ENCODE measurements at places on chromosomes 12 and 14.

DNA sequence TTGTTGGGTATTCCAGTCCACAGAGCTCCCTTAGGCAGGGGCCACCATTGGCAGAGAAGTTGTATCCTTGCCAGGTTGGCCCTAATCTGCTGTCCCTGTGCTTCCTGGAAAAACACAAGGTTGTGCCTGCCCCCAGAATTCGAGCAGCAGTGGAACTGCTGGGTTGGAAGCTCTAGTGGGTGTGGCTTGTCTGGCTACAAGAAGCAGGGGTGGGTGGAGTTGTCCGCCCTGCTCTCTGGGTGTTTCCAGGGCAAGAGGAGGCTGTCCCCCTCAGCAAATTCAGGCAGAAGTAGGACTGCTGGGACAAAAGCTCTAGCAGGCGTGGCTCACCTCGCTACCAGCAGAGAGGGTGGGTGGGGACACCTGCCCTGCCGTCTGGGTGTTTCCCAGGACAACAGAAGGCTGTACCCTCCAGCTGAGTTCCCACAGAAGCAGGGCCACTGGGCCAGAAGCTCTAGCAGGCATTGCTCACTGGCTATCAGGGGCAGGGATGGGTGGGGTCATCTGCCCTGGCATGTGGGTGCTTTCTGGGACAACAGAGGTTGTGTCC is 72.8 kb upstream of the NPAS3 start:
- no peak for DNase-seq

- no peak for DNase-seq
These were observed 38.0 kb downstream of the RIMBP2 start for GRCh38 chr12:130677957-130678558.

GRCh38 chr12:122872815-122873361 is 23.0 kb downstream of the VPS37B start:
- DNase-seq = no peak

GRCh38 chr12:107134558-107134957 is 41.2 kb upstream of the CRY1 start:
- no peak for DNase-seq

- DNase-seq = no peak
These were observed 652 bp upstream of the SELPLG start for GRCh38 chr12:108634341-108634751.

DNA sequence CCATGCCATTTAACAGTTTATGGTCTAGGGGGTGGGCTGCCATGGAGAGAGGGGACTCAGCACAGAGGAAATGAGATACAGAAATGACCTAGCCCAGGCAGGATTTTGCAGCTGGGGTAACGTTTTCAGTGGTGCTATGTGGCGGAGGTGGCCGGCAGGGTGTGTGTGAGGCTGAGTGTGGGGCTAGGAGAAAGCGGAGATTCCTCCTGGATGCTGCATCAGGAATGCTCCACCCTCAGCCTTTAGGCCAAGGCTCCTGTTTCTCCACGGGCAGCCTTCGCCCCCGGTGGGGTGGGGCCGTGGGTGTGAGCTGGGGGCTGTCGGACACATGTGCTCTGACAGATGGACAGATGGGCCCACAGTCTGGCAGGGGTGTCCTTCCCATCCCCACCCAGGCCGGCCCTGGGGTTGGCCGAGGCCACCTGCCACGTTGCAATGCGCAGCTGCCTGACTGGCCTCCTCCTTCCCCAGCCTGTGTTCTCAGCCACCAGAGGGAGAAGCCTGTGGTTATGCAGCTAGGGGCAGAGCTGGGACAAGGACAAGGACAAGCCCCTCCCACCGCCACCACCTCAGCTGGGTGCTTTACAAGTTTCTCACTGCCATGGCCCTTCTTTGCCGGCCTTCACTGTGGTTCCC is 44.3 kb downstream of the TEAD4 start:
- DNase-seq = no peak

GRCh38 chr12:45575823-45576475 is 153.6 kb upstream of the ARID2 start:
- DNase-seq = no peak

- DNase-seq = no peak
These were observed 605.5 kb downstream of the DIO2 start for GRCh38 chr14:79605849-79606248.

GRCh38 chr14:29584992-29585391 is 342.7 kb downstream of the PRKD1 start:
- DNase-seq = peak; percentile 9

DNA sequence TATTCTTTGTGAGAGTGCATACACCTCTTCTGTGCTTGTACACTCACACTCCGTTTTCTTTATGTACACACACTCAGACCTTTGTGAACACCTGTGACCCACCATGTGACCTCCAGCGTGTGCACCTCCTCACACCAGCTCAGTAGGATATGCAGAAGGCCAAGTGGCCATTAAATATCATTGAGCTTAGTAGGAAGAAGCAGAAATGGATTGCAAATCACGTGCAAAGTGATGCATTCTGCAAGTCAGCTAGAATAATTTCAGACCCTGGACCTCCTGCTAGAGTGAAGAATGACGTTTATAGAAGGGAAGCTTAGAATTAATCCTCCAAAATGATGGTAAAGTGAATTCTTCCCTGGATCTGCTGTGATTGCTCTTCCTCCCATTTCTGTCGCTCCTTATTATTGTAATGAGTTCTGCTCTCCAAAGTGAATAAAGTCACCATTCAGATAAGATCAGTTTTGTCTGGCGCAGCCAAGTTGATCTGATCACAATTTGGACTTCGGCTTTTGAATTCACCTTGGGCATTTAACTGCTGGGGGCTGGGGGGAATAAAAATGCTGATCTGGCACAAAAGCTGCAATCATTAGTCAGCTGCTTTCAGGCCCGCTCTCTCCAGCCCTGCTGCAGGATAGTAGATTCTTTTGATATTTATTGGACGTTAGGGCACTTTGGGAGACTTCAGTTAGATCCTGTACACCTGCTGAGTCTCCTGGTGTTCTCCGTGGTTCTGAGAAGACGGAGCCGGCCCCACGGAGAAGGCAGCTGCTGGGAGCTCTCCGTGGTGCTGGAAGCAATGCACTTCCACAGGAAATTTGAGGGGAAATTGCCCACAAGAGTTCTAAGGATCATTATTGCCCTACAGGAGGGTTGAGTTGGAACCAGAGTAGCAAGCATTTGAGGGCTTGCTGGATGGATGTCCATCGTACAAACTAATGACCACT is 12.4 kb upstream of the NRXN3 start:
- DNase-seq = peak; percentile 24

Measured in HTR-8/SVneo (cell line).